ENCODE measurements at places on chromosomes 3 and 15. TPM values are rescaled to one million over a fixed set of nuclear protein-coding genes. Genes with fewer than 3 reads are reported as not detected.

CFAP20DC gene
- total RNA-seq, result 0.08 TPM

ADAMTS9 gene
- total RNA-seq, result 100 TPM

PPIP5K1 gene
- total RNA-seq, result 22.3 TPM

TSEN2 gene
- 16.8 TPM for total RNA-seq

MYZAP gene
- 452 TPM for total RNA-seq

SLC7A14 gene
- not detected for total RNA-seq

EPHA3 gene
- total RNA-seq, result 5.6 TPM
